RWPE1 (cell line): ENCODE measurements at places on chromosomes 5 and 9.

- no peak for DNase-seq
These were observed 151.9 kb downstream of the EBF1 start for GRCh38 chr5:158947846-158948245.

GRCh38 chr9:94870793-94871558, 144.5 kb downstream of the AOPEP start:
- peak; percentile 88 for DNase-seq

- no peak for DNase-seq
These were observed 24.4 kb upstream of the COL5A1 start for GRCh38 chr9:134617246-134617645.

GRCh38 chr5:111013011-111013410, 58.5 kb upstream of the TSLP start:
- peak; percentile 52 for DNase-seq

DNA sequence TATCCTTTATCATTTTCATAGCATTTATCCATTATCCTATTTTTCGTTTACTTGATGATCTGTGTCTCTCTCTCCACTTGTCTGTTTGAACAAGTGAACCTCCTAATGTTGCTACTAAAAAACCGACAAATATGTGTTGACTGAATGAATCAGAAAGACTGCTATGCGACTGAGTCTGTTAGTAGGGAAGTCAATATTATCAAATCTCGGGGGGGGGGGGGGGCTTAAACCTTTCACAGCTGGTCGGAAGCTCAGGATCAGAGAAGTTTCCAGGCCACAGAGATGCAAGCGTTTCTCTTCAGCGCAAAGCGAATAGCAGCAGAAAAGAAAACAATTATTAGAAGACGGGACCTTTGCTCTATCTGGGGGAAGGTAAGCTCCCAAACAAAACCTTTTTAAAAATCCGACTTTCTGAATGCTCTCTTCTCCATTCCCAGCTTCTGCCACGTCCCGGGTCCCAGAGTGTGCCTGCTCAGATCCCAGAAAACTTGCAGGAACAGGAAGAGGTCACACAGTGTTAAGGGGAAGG, 412 bp downstream of the RIOK2 start:
- peak; percentile 38 for DNase-seq

DNA sequence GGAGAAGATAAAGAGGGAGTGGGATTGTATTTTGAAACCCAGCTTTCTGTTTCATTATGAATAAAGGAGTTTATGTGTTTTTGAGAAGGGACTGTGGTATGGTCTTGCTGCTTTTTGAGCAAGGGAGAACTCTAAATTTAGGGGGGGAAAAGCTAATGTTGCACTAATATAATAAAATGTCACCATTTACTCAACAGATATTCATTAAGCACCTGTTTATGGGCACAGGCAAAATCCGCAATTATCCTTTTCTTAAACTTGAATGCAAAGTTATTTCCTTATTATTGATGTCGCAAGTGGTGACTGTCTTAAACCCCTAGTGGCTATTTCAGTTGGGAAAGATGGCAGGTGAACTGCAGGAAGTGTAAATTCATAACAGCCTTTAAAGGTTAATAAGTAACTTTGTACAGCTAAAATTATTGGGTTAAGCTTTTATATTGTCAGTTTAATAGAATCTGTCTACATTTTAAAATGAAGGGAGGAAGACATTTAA, 1.5 kb downstream of the CDC42SE2 start:
- peak; percentile 40 for DNase-seq

- DNase-seq: no peak
These were observed 22.2 kb upstream of the TMEM161B start for GRCh38 chr5:88290801-88291200.

- DNase-seq: no peak
These were observed 111.9 kb downstream of the FBN2 start for GRCh38 chr5:128426090-128426534.

GRCh38 chr5:174311121-174311520, 265.6 kb downstream of the NSG2 start:
- DNase-seq: no peak
